ENCODE measurements at places on chromosomes 1 and 21.

DNA sequence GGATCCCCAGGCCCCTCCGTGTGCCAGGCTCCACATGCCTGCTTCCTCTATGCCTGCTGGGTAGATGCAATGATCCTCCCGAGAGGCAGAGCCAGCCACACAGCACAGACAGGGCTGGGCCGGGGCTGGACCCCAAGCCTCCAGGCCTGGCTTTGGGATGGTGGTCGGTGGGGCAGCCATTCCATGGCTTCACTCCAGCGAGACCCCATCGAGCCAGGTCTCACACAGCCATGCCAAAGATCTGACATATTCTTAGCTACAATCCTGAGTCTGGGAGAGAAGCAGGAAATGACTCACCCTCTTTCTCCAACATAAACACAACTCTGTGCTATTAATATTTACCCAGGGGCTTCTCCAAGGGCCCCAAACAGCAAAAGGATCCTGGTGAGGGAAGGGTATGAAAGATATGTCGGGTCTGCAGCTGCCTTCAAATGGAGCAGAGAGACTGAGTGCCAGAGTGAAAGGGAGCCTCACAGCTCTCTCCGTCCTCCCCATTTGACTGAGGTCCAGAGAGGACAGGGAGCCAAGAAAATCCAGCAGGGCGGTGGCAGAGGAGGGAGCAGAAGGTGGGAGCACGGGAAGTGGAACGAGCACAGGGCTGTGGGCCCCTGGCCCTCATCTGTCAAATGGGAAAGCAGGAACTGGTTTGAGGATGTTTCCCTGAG lies 639.5 kb downstream of the MATN1 start:
- DNase-seq: no peak

DNA sequence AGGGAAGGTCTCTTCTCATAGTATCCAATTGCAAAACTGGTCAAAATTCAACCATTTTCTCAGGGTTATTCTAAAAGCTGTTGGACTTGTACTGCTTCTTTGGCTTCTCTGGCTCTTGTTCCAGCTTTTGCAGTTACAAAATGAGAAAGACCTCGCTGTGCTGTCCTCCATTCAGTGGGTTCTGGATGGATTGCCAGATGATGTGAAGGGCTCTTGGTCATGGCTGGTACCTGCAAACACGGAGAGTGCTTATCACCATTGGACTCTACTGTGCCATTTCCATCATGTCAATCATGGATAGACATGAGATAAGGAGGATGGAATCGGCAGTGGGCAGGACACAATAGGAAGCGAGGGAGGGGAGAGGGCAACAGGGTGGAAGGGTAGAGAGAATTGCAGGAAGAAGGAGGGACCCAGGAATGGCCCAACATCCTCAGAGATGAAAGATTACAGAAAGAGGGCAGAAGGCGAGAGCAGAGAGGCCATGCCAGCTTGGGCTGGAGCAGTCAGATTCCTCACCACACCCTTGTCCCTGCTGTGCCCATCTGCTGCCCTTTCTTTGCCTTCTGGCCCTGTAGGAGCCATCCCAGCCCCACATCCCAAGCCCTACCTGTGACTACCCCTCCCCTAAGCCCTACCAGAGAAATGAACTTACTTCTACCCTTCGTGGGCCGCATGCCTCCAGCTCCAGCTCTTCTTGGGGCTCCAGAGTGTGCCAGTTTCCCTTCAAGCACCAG lies 70.3 kb downstream of the HIVEP3 start:
- no peak for DNase-seq

- peak; percentile 84 for DNase-seq
Measured at GRCh38 chr1:115052454-115053083, 22.9 kb downstream of the TSHB start.

GRCh38 chr1:200379432-200379757 lies 30.4 kb downstream of the ZNF281 start:
- no peak for DNase-seq

DNA sequence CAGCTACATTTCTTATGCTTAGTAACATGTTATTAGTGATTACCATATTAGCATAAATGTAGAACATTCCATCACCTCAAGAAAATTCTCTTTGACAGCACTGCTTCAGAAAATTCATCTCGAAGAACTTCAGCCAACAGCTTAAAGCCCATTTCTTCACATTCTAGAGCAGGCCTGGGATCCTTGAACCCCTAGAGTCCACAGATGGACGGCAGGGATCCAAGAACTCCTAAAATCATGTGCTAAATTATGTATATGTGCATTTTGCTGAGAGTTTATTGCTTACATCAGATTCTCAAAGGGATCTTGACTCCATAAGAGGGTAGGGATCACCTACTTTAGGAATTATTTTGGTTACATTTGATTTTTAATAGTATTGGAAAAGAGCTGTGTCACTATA lies 76.2 kb upstream of the TEKT2 start:
- DNase-seq: no peak

GRCh38 chr1:35577071-35577998 lies 4.2 kb downstream of the TFAP2E start:
- DNase-seq: no peak

DNA sequence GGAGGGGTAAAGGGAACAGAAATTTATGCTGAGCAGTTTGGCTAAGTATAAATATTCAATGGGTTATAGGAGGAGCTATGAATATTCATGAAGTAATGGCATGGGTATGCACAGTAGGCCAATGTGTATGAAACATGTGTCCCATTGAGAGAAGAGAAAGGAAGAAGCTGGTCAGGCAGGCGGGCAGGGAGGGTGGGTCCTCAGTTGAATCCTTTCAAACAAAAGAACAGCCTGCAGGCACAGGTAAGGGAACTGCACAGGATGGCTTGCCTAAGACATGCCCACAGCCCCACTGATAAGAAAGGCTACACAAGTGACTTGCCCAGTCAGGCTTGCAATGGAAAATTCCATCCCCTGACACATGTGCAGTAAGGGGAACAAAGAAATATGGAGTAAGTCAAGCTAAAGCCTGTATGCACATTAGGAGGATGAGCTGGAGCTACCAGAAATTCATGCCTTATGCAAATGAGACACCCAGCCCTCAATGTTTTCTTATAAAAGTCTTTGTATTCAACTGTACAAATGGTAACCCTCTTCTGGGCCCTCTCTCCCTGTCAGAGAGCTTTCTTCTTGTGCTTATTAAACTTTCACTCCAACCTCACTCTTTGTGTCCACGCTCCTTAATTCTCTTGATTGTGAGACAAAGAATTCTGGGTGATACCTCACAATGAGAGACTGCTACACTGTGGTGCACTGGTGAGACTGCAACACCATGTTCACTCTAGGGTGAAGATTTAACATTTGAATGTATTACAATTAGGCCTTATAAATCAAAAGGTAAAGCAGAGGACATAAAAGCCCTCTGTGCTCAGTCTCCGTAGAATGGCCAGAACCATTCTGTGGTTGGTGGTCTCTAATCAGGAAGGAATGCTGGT lies 96.5 kb downstream of the ATP1B1 start:
- DNase-seq: no peak

DNA sequence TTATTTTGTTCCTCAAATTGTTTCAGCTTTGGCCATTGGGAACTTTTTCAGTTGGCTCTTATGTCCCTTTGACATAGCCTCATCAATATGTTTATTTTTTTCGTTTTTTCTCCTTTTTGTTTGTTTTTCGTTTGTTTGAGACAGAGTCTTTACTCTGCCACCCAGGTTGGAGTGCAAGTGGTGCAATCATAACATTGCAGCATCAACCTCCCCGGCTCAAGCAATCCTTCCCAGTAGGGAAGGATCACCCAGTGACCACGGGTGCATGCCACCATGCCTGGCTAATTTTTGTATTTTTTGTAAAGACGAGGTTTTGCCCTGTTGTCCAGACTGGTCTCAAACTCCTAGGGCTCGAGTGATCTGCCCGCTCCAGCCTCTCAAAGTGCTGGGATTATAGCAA lies 8.1 kb downstream of the POLR3GL start:
- DNase-seq: no peak

DNA sequence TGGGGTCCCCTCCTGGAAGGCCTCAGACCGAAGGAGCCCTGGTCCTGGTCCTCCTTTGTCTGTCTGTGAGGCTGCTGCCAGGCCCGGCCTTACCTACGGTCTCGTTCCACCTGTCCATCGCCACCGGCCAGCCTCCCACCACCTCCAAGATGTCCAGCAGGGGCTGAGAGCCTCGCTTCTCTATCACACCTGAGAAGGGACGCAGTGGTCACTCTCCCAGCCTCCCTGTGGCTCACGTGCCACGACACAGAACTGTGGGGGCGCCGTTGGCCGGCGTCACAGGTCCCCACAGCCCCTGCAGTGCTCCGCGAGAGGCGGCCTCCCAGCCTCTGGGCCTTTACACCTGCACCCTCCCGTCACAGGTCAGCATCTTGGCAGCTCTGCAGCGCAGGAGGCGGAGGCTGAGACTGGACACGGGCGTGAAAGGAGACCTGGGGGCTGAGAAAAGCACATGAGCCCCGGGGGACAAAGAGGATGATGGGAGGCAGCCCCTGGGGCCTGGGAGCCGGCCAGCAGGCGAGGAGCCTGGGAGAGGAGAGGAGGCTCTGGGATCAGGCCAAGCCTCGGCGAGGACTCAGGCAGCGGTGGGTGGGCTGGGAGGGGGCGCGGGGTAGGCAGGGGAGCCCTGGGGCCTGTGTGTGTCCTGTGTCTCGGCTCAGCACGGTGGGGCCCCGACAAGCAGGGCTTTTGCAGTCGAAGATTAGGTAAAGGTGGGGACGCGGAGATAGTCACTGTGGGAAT lies 20.5 kb downstream of the PRXL2B start:
- no peak for DNase-seq

GRCh38 chr21:29305561-29305960 lies 6.8 kb downstream of the BACH1 start:
- no peak for DNase-seq

- DNase-seq: no peak
Measured at GRCh38 chr1:203196371-203196770, 9.9 kb upstream of the CHI3L1 start.

Measured in NCI-H187 treated with DMSO at 0.1 percent for 48 hours (cell line).